ENCODE measurements at places on chromosomes 2 and 18.

GRCh38 chr2:203578759-203579643, 43.9 kb upstream of the RAPH1 start:
- DNase-seq = peak; percentile 64

DNA sequence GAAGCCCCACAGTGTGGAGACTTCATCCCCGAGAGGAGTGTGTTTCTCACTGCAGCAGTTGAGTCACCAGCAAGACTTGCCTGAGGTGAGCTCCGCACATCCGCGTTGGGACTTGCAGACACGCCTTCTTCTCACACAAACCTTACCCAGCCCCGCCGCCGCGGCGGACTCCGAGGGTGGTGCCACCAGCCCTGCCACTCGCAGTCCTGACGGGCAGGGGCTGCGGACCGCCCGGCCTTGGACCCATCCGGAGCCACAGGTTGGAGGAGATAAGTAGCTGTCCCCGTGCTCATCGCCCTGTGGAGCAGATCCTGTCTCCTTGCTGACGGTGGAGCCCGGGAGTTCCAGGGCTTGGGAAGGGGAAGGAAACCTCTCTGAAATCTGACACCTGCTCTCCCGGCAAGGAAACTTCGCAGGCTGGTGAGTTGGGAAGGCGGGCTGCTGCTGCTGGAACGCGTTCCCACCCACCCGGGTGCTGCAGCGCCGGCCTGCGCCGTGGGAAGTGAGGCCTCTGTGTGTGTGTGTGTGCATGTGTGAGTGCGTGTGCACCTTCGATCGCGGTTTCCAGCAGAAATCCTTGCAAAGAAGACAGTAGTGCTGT, at the start of gene RAB27B:
Gene RAB27B (plus strand): TSS at position 197 of the 601 bp plus-strand sequence. CDS start 49,109 bp downstream, outside the sequence.
- DNase-seq = peak; percentile 70

DNA sequence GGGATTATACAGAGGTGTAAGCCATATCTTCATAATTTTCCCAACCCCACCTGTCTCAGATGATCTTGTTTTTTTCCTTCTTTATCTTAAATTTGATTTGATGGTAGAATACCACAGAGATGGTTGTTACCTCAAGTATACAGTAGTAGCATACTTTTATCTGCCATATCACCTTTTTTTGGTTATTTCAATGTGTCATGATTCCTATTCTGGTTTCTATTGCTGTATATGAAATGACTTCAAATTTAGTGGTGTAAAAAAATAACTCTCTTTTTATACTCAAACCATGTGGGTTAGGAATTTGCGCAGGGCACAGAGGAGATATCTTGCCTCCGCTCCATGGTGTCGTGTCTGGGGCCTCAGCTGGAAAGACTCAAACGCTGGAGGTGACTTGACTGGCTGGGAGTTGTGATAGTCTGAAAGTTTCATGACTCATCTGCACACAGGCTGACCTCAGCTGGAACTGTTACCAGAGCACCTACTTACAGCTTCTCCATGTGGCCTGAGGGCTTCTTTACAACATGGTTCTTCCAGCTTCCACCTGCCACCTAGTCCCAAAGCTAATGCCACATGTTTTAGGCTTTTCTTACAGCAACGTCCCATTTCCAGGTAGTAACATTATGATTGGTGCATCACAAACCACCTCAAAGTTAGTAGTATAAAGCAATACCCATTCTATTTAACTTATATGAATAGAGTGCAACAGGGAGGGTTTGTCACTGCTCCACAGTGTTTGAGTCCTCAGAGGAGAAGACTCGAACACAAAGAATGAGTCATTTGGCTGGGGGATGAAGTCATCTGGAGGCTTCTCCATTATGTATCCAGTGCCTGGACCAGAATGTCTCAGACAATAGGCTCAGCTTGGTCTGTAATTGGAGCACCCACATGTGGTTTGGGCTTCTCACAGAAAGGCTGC, 82.3 kb upstream of the XPO1 start:
- no peak for DNase-seq

DNA sequence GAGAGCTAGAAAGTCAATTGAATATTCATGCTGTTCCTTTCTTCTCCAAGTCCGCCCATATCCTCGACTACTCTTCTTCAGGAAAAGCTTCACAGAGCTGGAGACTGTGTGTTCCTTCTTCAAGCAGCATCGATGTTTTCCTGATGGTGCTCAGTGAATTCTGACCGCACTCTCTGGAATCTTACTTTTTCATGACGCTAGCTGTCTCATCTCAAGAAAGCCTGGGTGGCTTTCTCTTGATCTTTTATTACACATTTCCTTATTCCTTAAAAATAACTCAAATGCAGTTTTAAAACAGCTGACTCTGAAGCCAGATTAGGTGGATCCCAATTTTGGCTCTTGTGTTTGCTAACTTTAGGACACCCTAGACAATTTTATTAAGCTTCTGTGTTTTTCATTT, 1245.1 kb upstream of the LRRTM1 start:
- DNase-seq = no peak

- no peak for DNase-seq
Observed at GRCh38 chr2:207051385-207051965, 112.2 kb downstream of the CPO start.

DNA sequence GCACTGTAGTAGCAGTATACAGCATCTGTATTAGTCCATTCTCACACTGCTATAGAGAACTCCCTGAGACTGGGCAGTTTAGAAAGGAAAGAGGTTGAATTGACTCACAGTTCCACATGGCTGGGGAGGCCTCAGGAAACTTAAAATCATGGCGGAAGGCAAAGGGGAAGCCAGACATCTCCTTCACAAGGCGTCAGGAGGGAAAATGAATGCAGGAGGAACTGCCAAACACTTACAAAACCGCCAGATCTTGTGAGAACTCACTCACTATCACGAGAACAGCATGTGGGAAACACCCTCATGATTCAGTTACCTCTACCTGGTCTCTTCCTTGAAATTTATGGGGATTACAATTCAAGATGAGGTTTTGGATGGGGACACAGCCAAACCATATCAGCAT, 25.4 kb downstream of the MAP4K4 start:
- no peak for DNase-seq

- DNase-seq = peak; percentile 57
Observed at GRCh38 chr2:234951664-234952269, at the start of gene SH3BP4. Gene SH3BP4 (plus strand): TSS chr2:234952017. CDS start chr2:235035003, 82,986 bp downstream.

DNA sequence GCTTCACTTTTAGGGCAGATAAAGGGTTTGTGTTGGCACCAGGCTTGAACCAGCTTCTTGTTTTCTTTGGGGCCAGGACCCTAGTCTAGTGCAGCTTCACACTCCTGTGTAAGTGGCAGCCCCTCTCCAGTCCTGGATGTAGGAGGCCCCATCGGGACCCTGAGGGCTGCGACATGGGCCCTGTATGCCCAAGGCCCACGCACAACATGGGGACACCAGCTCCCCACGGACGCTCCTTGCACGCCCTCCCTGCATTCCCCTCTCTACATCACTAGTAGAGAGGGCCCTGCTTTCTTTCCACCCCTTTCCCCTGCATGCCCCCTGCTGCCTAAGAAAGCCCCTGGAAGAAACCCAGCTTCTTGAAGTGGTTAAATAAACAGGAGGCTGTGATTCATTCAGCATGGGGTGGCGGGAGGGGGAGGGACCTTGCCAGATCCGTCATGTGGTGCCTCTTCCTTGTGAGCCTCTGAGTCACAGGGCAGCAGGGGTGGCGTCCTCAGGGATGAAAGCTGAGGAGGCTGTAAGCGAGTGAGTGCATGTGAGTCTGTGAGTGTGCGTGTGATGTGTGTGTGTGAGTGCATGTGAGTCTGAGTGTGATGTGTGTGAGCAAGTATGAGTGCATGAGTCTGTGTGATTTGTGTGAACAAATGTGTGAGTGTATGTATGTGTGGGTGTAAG, 42.5 kb downstream of the COPS8 start:
- no peak for DNase-seq

DNA sequence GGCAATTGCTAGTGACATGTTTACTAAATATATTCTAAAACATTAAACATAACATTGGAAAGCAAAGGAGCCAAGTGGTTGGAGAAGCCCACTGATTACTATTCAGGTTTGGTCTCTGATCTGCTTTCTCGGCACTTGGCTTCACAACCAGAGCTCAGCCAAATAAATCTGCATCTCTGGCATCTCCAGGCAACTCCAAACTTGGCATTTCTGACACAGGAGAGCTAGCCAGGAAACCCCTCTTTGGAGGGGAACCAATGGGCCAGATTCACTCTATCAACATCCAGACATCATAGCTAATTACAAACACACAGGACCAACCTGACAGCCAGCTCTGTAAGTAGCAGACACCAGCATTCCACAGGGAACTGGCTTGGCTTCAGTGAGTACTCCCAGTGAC, 150.3 kb upstream of the ETAA1 start:
- no peak for DNase-seq

All from NCI-H748 treated with DMSO at 0.1 percent for 48 hours (cell line).